ENCODE measurements at places on chromosomes 1 and 21.

GRCh38 chr1:30415171-30415940 lies 308.0 kb downstream of the MATN1 start:
- H3K27me3 ChIP-seq: no peaks in the 10 kb centered on the region
- no peak overlapping the region for H3K4me3 ChIP-seq
- no peak overlapping the region for H3K27ac ChIP-seq
- H3K4me1 ChIP-seq: no peaks in the 10 kb centered on the region
- no peaks in the 10 kb centered on the region for H3K36me3 ChIP-seq

DNA sequence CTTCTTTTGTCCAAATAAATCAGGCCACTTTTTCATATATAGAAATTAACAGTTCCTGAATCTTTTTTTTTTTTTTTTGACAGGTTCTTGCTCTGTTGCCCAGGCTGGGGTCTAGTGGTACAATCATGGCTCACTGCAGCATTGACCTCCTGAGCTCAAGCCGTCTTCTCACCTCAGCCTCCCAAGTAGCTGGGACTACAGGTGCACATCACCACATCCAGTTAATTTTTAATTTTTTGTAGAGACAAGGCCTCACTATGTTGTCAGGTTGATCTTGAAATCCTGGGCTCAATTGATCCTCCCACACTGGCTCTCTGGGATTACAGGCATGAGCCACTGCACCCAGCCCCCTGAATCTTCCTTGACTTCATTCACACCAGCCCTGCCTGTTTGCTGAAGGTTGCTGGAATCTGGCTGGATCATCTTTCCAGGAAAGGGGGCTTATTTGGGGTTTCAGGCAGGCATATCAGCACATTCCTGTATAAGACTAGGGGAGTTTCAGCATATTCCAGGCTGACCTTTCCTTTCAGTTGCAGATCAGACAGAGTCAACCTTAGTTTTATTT lies 78.2 kb upstream of the ARHGAP29 start:
- no peaks in the 10 kb centered on the region for H3K27me3 ChIP-seq
- no peak overlapping the region for H3K4me3 ChIP-seq
- peaks cover 13% of the 10 kb centered on the region for H3K4me1 ChIP-seq
- no peaks in the 10 kb centered on the region for H3K36me3 ChIP-seq
- no peak for DNase-seq

DNA sequence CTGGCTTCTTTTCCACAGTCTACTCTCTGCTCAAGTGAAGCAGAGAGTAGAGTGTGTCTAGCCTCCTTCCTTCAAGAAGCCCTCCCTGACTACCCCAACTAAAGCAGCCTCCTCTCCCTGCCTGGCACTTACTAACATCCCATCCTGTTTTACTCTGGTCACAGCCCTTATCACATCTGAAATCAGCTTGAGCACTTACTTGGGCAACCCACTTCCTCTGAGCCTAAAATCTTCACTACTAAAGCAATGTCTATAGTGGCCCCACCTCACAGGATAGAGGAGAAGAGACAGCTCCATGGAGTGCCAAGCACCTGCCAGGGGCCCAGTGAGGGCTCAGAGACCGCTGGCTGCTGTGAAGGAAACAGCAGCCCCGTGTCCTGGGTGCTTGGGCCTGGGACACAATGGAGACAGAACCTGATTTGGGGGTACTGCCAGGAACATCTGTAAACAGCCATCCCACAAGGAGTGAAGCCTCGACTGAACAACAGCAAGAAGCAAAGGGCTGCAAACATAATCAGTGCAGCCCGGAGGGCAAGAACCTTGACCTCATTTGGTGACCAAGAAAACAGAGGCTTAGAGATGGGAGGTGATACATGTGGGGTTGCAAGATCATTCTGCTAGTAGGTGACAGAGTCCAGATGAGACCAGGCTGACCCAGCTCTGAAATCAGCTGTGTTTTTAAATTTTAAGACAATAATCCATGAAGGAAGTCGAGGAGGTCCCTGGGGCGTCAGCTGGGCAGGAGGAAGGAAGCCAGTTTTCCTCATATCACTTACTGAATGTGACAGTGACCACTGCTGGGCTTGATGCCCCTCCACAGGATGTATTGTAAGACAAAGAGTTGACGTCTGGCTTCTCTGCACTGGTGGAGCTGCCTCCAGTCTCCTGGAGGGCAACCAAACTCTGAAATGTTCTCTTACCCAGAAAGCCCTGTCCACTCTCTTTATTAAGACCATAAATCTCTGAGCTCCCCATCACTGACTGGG lies 710.6 kb downstream of the MATN1 start:
- no peak overlapping the region for H3K4me3 ChIP-seq
- no peaks in the 10 kb centered on the region for H3K36me3 ChIP-seq
- no peak overlapping the region for H3K27ac ChIP-seq
- DNase-seq: no peak

DNA sequence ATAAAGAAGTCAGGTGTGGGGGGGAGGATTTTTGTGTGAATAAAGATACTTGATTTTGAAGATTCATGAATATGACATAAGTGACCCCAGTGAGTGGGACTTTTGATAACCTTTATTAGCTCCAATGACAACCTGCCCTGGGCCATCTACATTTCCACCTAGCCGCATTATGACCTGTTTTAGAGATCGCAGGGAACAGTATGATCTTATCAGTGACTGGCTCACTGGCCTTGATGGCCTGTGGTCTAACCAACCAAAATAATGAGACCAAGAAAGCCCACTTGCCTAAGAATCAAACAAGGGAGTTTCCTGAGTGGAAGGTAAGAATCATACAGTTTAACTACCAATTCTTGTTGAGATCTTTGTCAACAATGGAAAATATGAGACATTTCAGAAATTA lies 1.8 kb downstream of the ELAPOR1 start:
- no peak overlapping the region for H3K4me3 ChIP-seq
- no peak for DNase-seq
- no peak overlapping the region for H3K27ac ChIP-seq
- no peaks in the 10 kb centered on the region for H3K36me3 ChIP-seq
- H3K4me1 ChIP-seq: no peaks in the 10 kb centered on the region
- H3K27me3 ChIP-seq: peaks cover 37% of the 10 kb centered on the region

GRCh38 chr1:234863551-234863971 lies 253.6 kb upstream of the IRF2BP2 start:
- no peaks in the 10 kb centered on the region for H3K27me3 ChIP-seq
- H3K27ac ChIP-seq: no peak overlapping the region
- H3K4me1 ChIP-seq: peaks cover 20% of the 10 kb centered on the region
- DNase-seq: no peak
- H3K36me3 ChIP-seq: no peaks in the 10 kb centered on the region

Data from RWPE2 (cell line).